ENCODE measurements at places on chromosomes 1 and 21. TPM values are rescaled to one million over a fixed set of nuclear protein-coding genes. Genes with fewer than 3 reads are reported as not detected.

Gene SLC6A17
- total RNA-seq = 0.97 TPM

Gene ATXN7L2
- 3.7 TPM for total RNA-seq

Gene PFKFB2
- 15.7 TPM for total RNA-seq

Gene SPATA45
- not detected for total RNA-seq

Gene SPATA1
- total RNA-seq = 2.3 TPM

Gene KCNE2
- total RNA-seq = 0.16 TPM

Gene RHOU
- total RNA-seq = 1.2 TPM

Gene SLC30A10
- not detected for total RNA-seq

Gene WLS
- total RNA-seq = 40.7 TPM

Gene ATF6
- total RNA-seq = 27.2 TPM

Gene BACE2
- total RNA-seq = 36.3 TPM

Gene IFNLR1
- total RNA-seq = 0.32 TPM

Gene TBX15
- 62.8 TPM for total RNA-seq

Gene TTC22
- total RNA-seq = not detected

Gene GRIK3
- not detected for total RNA-seq

Gene APP
- 823 TPM for total RNA-seq

Gene SLC35F3
- under 0.01 TPM for total RNA-seq

Gene KCNN3
- total RNA-seq = not detected

Gene RGS13
- total RNA-seq = not detected

Gene NHLH1
- 0.12 TPM for total RNA-seq

Gene TMOD4
- 1.6 TPM for total RNA-seq

Gene SPRR2A
- not detected for total RNA-seq

Gene CELA3A
- total RNA-seq = not detected

Gene SHE
- not detected for total RNA-seq

Gene PROK1
- 0.12 TPM for total RNA-seq

Gene GSTM4
- total RNA-seq = 17.5 TPM

Gene SH2D5
- total RNA-seq = 2.1 TPM

Gene DNASE2B
- not detected for total RNA-seq

Gene TBX19
- 3.5 TPM for total RNA-seq

Gene ANGPTL7
- 0.12 TPM for total RNA-seq

Gene KRTAP13-3
- not detected for total RNA-seq

Gene FCRLA
- 0.12 TPM for total RNA-seq

Gene B3GALNT2
- total RNA-seq = 62.6 TPM

Gene GPR25
- total RNA-seq = not detected

Gene SPAG17
- total RNA-seq = 1.7 TPM

Gene LCE2C
- not detected for total RNA-seq

Gene RABGGTB
- total RNA-seq = 84.9 TPM

Gene ETV3
- 27.1 TPM for total RNA-seq

Gene PLPPR5
- total RNA-seq = not detected

Gene RNU1-1
- under 0.01 TPM for total RNA-seq

Gene EDARADD
- total RNA-seq = 0.49 TPM

Gene DPH2
- total RNA-seq = 24.2 TPM

Gene NOTCH2
- 220 TPM for total RNA-seq

Gene IL12RB2
- total RNA-seq = not detected

Gene CADM3
- 0.49 TPM for total RNA-seq

Gene BARHL2
- not detected for total RNA-seq

Gene TPTE
- total RNA-seq = not detected

Gene SELE
- total RNA-seq = not detected
